NCI-H2029 treated with DMSO at 0.1 percent for 48 hours (cell line): ENCODE measurements at places on chromosomes 16 and 17.

- no peak for DNase-seq
Observed at GRCh38 chr17:75808905-75809621, 24.5 kb downstream of the UNK start.

- DNase-seq, result no peak
Observed at GRCh38 chr17:58156839-58157803, 8.9 kb downstream of the OR4D1 start.

DNA sequence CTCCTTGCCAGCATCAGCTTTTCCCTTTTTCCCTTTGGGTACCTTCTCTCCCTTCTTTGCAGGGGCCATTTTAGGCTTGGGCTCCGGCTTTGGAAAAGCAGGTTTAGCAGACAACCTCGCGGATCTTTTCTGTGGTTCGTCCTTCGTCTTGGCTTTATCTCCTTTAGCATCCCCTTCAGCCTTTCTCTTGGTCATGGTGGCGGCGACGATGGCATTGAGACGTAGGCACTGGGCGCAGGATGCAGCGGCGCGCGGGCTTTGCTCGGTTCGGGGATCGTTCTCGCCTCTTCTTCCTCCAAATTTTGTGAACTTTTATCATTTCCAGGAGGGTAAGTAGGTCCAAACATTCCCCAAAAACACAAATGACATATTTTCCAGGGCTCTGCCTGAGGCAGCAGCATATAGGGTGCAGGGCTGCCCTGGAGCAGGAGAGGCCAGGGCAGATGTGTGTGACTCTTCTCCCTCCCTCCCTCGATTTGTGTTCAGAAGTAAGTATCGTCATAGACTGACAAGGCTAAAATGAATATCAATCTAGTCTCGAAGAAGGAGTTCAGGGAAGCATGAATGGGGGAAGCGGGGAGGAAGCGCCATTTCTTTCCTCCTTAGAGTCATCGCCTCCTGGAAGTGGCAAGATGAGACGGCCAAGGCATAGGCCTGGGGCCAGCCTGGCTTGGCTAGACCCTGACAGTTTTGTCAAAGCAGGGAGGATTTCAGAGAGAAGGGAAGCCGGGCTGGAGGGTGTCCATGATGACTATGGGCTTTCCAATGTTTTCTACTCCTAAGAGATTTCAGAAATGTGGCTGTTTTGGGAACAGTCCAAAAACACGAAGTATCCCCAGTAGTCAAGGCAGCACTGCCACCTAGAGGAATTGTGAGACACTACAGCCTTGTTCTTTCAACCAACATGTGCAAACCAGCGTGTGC lies 13.2 kb downstream of the CHCT1 start:
- DNase-seq, result peak; percentile 74

DNA sequence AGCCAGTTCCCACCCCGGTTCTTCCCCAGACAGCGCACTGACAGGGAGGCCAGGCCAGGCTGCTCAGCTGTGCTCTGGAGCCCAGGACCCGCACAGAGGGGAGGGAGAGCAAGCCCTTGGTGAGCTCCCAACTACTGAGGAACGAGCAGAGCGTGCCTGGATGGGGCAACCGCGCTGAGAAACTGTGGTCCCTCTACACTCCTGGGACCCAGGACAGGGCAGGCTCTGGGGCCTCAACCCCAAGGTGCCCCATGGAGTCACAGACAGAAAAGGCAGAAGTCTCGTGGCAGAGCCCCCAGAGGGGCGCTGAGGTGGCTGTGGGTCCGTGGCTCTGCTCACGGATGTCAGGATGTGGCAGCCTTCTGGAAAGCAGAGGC lies 16.3 kb downstream of the SLX4 start:
- DNase-seq, result no peak

DNA sequence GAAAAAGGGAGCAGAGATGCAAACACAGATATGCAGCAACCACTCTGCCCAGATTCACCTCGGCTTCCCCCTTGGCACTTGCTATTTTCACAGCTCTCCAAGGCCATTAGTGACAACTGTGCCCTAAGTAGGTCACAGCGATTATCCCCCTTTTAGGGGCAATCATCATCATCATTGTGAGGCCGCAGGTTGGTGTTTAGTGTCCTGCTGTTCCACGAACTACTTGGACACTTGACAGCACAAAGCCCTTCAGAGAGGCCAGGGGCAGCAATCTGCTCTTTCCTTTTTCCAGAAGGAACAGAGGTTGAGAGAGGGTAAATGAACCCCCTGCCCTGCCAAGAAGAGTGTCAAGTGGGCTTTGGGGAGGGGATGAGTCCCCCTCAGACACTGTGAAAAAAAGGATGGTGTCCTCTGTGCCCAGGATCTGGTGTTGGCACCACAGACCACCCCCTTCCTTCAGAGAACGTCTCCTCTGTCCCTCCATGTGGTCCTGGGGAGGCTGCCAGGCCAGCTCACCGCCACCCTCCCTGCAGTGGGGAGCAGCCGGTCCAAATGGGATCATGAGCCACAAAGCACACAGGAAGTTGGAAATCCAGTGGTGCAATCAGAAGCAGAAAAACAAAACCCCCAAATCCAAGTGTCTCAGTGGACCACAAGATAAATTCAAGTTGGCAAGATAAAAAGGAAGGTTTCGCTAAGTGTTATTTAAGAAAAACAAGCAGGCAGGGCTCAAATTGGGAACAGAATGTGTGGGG lies 78.4 kb upstream of the MED9 start:
- no peak for DNase-seq

DNA sequence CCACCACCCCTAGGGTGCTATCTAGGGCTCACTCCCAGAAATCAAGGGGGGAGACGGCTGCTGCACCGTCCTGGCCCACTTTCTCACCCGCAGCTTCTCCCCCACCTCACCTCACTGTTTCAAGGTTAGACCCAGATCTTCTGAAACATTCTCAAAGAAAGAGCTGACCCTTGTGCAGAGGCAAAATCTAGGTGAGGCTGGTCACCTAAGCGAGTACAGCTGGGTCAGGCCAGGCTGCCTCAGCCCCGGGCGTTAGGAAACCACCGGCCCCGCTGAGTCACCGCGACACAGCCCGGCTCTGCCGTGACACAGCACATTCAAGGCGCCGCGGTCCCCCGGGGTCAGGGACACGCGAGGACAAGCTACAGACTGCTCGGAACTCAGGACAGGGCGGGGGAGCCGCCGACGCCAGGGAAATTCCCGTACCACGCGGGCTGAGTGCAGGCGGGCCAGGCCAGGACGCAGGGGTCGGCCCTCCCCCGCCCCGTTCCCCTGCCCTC lies 27.1 kb downstream of the GNPTG start:
- no peak for DNase-seq

DNA sequence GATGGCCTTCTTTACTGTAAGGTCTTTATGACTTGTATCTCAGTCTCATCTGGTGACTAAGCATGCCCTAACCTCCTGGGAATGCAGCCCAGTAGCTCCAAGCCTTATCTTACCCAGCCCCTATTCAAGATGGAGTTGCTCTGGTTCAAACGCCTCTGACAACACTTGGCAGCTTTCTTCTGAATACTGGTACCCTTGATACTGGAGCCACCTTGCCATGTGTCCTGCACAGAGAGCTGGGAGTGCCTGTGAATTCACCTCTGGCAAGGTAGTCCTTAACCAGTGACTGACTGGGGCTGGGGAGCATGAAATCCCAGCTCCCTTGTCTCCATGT lies 17.2 kb downstream of the NUDT7 start:
- DNase-seq, result no peak

GRCh38 chr17:28982131-28982793 lies 23.6 kb downstream of the SEZ6 start:
- peak; percentile 34 for DNase-seq

DNA sequence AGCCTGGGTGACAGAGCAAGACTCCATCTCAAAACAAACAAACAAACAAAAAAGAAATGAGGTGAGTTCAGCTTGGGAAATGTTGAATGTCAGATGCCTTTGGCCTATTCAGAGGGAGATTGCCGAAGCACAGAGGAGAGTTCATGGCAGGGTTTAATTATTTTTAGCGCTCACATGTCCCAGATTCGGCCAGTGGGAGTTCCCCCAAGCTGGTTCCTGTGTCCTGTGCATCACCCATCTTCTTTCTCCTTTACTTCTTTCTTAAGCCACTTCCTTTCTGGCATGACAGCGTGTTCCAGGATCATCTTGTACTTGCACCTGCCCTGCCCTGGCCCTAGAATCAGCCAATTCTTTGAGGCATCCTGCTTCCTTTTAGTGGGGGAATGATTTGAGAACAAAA lies 9.2 kb downstream of the MPV17L start:
- no peak for DNase-seq

GRCh38 chr17:39197380-39198185 lies at the start of gene CACNB1:
TSS of gene CACNB1 (minus strand) at chr17:39197669. CDS start at chr17:39197495, 174 bp downstream.
- no peak for DNase-seq

DNA sequence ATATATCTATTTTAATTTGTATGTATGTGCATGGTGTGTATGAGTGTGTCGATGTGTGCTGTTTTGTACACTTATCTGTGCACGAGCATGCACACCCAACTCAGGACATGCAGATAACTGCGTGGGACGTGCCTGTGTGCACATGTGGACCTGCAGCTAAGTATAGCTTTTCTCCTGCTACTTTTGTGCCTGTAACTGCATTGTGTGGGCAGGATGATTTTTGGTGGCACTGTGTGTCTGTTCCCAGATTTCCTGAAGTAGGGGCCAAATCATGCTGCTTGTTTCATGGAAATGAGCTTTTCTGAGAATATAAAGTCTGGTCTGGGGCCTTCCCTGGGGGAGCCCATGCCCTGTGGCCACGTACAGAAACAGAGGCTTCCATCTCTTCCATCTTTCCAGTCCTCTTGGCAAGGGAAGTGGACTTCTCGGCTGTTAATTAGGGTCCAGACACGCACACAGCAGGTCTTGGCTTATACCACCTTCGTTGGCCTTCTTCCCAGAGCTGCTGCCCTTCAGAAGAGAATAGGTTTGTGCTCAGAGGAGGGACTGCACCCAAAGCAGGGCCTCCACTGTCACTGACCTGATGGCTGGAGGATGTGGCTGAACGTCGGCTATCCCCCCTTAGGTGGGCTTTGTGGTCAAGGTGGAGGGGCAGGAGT lies 30.2 kb downstream of the SPNS3 start:
- no peak for DNase-seq

- DNase-seq, result no peak
Observed at GRCh38 chr17:47989700-47990099, 18.8 kb downstream of the CDK5RAP3 start.

DNA sequence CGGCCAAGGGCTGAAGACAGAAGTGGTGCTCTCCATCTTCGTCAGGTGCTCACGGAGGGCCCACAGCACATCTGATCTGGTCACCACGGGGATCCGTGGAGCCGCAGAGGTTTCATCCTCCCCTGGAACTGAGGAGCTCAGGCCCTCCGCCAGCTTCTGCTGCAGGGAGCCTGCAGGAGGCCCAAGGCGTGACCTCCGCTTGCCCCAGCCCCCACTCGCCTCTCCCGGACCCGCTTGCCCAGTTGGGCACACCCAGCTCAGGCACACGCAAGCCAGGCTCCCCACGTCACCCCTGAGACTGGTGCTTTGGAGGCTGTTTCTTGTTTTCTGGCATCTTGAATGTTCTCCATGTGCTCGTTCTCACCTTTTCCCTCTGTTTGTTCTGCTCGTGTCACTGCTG lies 39.4 kb upstream of the CHMP6 start:
- DNase-seq, result no peak

- DNase-seq, result no peak
Observed at GRCh38 chr16:24477492-24477891, 61.9 kb upstream of the RBBP6 start.

- DNase-seq, result no peak
Observed at GRCh38 chr17:19255279-19255678, 18.1 kb downstream of the EPN2 start.

- DNase-seq, result no peak
Observed at GRCh38 chr17:79852748-79853147, 13.5 kb upstream of the CBX4 start.

GRCh38 chr17:31562376-31562840 lies 170.9 kb downstream of the RAB11FIP4 start:
- no peak for DNase-seq

- no peak for DNase-seq
Observed at GRCh38 chr16:5196204-5196603, 98.6 kb upstream of the EEF2KMT start.
